A172 (cell line): ENCODE measurements at places on chromosomes 5 and 9.

GRCh38 chr5:120794121-120794520, 330.0 kb downstream of the PRR16 start:
- no peak for DNase-seq

GRCh38 chr5:485113-485945, 38.9 kb downstream of the SLC9A3 start:
- no peak for DNase-seq

- peak; percentile 42 for DNase-seq
These were observed 434.7 kb downstream of the DTWD2 start for GRCh38 chr5:118553662-118554061.

- DNase-seq, result no peak
These were observed 298.6 kb downstream of the PARP8 start for GRCh38 chr5:50964746-50965653.

DNA sequence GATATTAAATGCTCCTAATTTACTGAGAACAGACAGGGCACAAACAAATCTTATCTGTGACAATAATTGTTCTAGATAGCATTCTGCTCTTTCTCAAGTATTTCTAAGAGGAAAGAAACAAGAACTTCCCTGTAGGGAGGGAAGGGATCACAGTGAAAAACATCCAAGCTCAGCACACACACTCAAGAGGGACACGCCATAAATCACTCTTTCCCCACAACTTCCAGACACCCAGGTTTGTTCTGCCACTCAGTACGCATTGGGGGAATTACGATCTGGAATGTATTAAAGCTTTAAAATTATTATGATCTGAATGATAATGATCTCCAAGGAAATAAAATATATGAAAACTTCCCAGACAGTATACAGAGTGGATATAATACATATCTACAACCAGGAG, 221.4 kb downstream of the GNA14 start:
- no peak for DNase-seq
